CD4-positive, alpha-beta T cell treated with Interleukin-17A for 4 hours (primary cell): ENCODE measurements at places on chromosomes 7 and 10.

- DNase-seq = no peak
These were observed 127.5 kb downstream of the ABCA13 start for GRCh38 chr7:48298779-48299178.

GRCh38 chr10:127736222-127736914 lies 617 bp upstream of the FOXI2 start:
- no peak for DNase-seq

DNA sequence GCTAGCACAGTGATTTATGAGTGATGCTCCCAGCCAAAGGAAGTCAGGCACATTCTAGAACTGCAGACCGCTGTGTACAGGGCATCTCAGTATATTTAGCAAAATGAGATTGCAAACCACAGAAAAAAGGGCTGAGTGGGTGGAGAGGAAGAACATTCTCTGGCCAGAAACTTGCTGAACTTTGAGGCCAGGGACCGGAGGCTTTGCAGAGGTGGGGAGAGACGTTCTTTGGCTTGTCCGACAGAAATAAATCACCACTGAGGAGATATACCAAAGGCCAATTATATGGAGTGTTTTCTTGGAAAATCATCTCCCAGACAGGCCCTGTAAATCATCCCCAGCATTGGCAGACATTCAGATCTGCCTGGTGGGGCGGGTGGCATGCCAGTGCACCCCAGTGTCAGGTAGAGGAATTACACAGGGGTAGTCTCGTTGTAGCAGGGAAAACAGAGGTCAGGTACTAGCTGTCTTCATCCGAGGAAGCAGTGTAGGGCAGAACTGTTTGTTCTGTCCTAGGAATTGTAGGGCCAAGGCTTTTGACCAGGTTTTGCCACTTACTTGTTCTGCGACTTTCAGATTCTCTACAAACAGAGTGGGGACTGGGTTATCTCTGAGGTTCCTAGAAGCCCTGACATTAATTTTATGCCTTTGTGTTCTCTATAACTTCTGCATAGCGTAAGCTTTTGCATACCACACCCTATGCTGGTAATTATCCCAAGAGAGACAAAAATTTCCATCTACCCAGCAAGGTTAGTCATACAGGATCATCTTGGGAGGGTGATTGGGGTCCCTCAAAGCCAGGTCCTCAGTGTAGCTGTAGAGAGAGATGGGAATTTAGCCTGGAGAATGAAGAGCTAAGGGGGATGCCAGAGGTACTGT lies 655.6 kb downstream of the LRMDA start:
- no peak for DNase-seq

DNA sequence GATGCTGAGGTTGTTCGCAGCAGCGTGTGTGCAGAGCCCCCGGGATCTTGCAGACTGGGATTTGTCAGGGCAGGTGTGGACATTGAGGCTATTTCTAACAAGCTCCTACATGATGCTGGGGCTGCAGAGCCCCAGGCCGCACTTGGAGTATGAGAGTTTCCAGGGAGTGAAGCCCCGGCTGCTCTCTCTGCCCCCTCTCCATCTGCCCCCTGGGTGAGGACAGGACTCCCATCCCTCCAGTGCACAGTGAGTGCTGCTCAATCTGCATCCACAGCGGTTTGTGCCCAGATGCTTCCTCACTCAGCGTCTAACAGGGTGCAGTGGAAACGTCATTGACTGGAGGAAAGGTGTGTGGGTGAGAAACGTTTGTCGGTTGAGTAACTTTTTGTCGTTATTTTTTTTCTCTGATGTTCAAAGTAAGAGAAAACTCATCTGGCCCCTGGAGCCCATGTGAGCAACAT lies 25.3 kb downstream of the IL2RA start:
- peak; percentile 46 for DNase-seq

DNA sequence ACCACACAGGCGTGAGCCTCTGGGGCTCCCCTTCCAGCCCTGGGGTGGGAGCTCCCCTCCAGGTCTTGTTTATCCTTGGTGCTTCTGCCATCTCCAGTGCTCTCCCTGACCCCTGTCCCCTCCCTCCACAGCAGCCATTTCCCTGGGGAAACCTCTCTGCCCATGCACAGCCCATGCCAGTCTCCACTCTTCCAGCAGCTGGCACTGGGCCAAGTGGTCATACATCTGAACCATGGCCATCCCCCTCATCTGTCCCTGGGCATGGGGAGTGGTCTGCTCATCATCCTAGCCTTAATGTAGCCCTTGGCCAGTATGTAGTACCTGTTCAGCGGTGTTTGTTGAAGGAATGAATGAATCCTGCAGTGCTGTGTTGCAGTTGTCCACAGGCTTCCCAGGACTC lies 172.4 kb upstream of the ZNF32 start:
- no peak for DNase-seq
